ENCODE measurements at places on chromosomes 6 and 20.

DNA sequence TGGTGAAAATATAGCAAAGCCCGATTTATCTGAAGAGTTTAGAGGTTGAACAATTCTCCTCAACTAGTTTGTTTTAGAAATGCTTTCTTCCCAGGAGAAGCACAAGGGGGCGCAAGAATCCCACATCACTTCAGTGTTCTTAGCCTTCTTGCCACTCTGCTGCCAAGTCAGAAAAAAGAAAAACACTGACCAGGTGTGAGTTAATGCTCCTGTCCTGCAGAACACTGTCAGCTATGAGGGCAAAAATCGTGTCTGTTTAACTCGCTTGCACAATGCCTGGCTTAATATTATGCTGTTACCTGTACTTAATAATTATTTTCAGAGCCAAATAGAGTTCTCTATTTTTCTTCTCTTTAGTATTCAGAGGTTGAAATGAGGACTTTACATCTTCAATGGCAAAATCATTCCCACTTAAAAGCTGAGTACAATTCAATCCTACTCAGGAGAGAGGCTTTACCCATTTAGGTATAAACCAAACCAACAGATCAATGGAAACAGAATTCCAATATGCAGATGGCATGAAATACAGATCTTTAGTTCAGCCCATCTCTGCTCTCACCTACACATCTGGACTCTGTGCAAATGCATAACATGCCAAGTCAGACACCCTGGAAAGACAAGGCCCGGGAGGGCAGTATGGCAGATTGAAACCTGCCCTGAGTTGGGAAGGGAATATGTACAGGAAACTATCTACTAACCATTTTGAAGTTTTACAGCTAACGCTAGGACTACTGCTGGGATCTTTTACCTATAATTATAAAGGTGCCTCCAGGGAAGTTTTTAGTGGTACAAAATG is 71.4 kb upstream of the TULP1 start:
- no peak for DNase-seq

DNA sequence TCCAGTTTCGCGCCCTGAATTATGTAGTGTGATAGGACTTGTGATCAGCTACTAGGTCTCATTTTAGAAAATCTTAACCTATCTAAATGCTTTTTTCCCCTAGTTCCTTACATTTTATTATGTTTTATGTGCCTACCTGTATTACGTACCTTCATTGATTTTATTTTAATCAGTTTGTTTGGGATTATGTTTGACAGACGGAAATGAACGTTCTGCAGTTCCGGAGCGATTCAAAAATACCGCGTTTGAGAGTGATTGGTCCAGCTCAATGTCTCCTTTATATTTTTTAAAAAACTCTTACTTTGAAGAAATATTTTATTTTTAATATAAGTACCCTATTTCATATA is 114.3 kb upstream of the BTN3A2 start:
- no peak for DNase-seq

DNA sequence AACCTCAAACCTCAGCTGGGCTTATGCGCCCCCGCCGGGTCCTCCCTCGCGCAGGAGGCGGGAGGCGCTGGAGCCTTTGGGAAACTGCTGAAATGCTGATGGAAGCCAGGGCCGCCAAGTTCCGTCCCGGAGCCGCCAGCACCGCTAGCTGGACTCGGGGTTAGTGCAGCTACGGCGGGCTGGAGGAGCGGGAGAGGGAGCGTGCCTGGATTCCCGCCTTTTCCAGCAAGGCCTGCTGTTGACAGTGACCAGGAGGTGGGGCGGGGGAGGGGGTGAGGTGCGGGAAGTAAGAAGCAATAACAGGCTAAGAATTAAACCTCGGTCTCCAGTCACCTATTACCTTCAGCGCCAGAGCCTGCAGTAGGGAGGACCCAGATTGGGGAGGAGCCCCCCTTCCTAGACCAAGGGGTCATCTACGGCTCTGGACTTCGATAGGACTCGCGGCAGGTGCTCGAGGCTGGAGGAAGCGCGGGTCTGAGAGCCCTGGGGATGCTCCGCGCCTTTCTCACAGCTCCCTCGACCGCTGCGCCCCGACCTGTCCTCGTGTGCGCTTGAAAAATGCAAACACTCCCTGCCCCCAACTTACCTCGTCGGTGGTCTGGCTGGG is 20.5 kb downstream of the COL9A1 start:
- no peak for DNase-seq

- no peak for DNase-seq
These were observed 162.6 kb upstream of the SNX9 start for GRCh38 chr6:157660414-157660813.

GRCh38 chr6:114362957-114363356 is 20.1 kb upstream of the HS3ST5 start:
- no peak for DNase-seq

Measured in cortex of kidney (tissue), 1 donor.